ENCODE measurements at places on chromosomes 6 and 20.

DNA sequence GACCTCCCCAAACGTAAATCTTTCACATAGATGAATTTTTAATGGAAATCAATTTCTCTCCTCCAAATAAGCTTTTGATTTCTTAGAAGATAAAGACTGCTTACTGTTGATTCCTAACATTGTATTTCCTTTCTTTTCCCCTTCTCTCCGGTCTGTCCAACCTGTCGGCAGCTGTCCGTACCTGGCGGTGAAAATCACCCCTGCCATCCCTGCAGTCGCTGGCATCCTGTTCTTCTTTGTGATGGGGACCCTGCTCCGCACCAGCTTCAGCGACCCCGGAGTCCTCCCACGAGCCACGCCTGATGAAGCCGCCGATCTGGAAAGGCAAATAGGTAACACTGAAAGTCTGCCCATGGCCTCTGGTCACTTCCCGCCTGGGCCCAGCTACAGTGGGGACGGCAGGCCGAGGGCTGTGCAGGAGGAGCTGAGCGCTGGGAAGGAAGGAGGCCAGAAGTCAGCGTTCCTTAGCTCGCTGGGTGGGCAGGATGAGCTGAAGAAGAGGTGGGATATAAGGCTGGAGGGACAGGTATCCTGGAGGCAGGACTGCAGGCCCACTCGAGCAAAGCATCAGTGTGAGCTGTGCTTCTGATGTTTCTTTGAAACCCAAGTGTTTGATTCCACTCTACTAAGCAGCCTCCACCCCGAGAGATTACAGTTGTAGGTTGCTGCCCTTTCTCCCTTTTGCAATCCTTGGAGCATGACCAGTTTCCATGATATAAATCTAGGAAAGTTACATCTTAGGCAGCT lies 161.6 kb downstream of the ZDHHC14 start:
- DNase-seq = no peak

- no peak for DNase-seq
These were observed 51.7 kb downstream of the PDE10A start for GRCh38 chr6:165611294-165611693.

DNA sequence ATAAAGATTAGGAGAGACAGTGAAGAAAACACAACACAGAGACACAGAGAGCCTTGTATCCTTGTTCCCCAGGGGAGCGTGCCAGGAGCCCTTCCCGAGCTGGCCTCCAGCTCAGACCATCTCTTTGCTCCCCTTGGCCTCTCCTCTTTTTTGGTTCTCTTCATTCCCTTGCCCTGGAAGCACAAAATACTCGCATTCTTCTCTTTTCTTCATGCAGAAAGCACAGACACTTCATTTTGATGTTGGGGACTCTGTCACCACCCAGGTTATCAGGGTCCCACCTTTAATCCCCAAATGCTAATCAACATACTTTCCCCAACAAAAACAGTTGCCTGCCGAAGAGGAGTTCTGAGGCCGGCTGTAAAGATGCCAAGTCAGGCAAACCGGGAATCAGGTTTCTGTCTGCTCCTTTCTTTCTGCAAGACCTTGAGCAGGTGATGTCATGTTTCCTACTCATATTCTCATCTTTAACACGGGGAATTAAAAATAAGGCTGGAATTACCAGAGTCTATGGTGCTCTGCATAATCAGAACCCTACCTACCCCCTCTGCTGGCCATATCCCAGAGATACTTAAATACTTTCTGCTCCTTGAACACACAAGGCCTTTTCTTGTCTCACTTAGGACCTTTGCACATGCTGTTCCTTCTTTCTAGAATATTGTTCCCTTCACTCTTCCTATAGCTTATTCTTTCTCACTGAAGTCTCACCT lies 21.7 kb downstream of the TGM6 start:
- no peak for DNase-seq

DNA sequence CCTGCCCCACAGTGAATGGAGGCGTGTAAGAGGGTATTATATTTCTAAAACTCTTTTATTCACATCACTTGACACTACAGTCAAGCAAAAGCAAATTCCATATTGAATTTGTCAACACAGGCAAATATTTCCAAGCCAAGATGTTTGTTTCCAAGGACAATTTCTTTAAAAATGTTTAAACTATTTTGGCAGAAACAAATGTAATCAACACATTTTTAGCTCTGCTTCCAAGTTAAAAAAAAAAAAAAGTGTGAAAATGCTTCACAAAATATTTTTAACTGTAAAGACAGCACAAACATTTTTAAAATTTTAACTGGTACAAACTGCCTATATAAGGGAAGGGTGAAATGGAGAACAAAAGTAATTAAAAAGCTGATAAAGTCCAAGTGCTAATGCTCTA lies 44.9 kb upstream of the DST start:
- no peak for DNase-seq

DNA sequence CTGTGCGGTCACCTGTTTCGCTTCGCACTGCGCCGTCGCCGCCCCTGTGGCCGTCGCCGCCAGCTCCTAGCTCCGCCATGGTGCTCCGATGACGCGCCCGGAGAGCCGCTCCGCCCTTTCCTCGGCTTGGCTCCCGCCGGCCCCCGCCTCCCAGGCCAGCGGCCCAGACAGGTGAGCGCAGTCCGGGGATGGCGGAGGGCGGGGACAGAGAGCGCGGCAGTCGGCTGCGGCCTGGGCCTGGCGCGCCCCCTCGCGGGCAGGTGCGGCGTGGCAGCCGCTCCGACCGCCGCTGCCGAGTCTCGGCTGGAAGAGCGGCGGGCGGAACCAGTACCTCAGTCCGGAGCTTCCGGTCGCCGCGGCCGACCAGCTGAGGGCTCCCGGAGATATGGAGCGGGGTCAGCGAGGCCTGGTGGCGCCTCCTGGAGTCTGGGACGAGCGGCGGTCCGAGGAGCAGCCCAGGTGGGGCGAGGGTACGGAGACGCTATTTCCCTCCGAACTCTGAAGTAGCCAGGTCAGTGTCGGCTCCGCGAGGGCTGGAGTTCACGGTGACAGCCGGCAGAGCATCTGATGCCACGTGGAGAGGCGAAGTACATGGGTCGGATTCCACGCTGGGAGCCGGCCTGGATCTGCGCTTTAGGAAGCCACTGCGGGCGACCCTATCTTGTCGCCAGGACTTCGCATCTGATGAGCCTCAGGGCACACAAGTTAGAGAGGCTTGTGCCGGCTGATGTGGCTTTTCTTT lies at the start of gene MAP7:
MAP7 (minus strand) TSS at position 93 of the 742 bp plus-strand sequence; CDS start at position 79, 14 bp downstream.
- peak; percentile 85 for DNase-seq

DNA sequence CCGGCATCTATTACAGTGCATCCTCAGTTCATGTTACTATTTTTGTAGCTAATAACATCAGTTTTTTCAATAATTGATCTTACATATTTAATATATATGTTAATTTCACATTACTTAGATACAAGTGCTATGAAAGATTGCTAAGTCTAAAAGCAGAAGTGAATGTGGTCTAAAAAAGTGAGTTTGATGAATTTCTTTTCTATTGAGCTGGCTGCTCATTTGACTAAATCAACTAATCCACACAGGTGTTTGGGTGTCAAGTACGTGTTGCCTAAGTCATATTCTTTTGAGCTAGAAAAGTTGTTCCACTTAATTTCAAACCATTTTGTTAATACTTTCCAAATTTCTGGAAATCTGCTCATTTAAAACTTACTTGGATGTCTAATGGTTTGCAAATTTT lies 46.6 kb upstream of the EZR start:
- DNase-seq = no peak

DNA sequence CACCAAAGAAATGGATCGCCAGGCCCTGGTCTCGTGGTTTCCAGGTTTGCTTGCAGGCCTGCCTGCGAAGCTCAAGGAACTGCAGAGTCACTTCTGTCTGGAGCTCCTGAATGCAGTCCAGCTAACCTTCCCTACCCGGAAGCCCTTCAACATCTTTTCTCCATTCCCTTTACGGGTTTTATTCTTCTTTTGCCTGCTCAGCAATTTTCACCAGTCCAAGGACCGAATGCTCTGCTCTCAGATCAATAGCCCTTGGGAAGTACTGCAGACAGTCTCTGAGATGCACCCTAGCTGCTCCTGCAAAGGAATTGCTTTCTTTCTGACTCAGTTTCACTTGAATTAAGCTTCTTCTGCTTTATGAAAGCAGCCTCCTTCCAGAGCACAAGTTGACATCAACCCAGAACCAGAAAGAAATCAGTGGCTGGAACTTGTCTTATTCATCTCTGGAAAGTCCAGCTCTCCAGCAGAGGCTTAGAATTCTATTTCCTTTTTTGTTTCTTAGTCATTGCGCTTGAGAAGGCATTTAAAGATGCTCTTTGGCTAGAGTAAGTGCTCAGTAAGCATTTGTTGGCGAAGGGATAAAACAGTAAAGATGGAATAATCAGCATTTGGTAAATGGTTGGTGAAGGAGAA lies 18.7 kb upstream of the YWHAB start:
- DNase-seq = no peak

GRCh38 chr20:21615617-21616080 lies 89.8 kb upstream of the PAX1 start:
- DNase-seq = no peak

DNA sequence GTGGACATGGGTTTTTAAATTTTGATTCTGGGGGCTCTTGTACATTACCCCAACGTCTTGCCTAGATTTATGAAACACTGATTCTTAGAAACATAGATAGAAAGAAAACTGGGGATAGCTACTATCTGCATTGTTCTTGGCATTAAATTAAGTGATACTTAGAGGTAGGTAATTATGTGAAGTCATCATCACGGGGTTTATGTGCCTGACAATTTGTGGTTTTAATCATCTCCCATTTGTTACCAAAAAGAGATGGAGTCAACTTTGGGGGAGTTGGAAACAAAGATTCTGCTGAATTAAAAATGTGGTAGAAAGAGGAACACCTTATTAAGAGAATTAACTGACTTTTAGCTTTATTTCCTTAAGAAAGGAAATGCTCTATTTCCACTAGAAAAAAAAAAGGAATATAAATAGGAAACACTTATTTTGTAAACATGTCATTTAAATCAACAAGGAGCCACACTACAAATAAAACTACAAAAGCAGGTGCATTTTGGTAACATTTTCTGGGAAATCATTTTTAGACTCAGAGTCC lies 5.6 kb downstream of the TNFAIP3 start:
- DNase-seq = no peak

GRCh38 chr6:6688951-6689350 lies 100.4 kb downstream of the LY86 start:
- no peak for DNase-seq

- DNase-seq = no peak
These were observed 14.3 kb downstream of the GRM4 start for GRCh38 chr6:34131326-34132290.

GRCh38 chr20:53376021-53376420 lies 217.6 kb downstream of the ZNF217 start:
- no peak for DNase-seq

- no peak for DNase-seq
These were observed 638.4 kb downstream of the MAFB start for GRCh38 chr20:40050596-40050995.

- DNase-seq = no peak
These were observed 68.5 kb downstream of the ECT2L start for GRCh38 chr6:138864343-138864890.
